ENCODE measurements at places on chromosomes 7 and 10. TPM values are rescaled to one million over a fixed set of nuclear protein-coding genes. Genes with fewer than 3 reads are reported as not detected.

DNA sequence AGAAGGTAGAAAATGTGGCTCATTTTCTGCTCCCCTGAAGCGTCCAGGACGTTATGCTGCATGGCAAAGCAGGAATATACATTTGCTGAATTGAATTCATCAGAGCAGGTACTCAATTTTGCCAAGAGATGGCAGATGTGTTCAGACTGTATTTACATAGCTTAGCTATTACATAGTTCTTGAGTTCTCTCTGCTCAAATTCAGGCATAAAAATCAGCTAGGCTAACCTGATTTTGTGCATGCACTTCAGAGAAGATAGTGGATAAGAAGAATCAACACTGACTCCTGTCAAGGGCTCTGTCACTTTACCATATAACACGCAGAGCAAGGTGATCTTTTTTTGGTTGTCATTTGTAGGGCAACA, 209.2 kb upstream of the FAM3C start:
- no peaks in the 10 kb centered on the region for H3K4me1 ChIP-seq
- H3K27me3 ChIP-seq: peaks cover 2% of the 10 kb centered on the region
- H3K36me3 ChIP-seq: no peaks in the 10 kb centered on the region
- no peak overlapping the region for H3K27ac ChIP-seq
- DNase-seq: no peak

OPALIN gene
- not detected for total RNA-seq

EPO gene
- total RNA-seq: not detected

DNA sequence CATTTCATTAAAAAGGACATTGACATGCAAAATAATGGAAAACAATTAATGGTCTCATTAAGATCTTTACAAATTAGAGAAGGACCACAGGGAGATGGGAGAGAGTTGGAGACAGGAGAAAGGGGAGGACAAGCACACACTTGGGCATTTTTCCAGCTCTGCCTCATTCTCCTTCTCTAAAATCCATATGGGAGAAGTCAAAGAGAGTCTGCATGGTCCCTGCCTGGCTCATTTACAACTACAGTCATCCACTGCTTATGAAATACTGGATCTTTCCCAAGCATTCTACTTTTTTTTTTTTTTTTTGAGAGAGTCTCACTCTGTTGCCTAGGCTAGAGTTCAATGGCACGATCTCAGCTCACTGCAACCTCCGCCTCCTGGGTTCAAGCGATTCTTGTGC, 518.9 kb upstream of the CELF2 start:
- H3K4me3 ChIP-seq: no peak overlapping the region
- no peaks in the 10 kb centered on the region for H3K4me1 ChIP-seq
- no peaks in the 10 kb centered on the region for H3K27me3 ChIP-seq
- no peak for DNase-seq
- no peaks in the 10 kb centered on the region for H3K36me3 ChIP-seq

GRCh38 chr10:102421507-102421756, 796 bp downstream of the FBXL15 start:
- peak overlapping the region; percentile 91 for H3K27ac ChIP-seq
- peaks cover 19% of the 10 kb centered on the region for H3K27me3 ChIP-seq
- peak overlapping the region; percentile 93 for H3K4me3 ChIP-seq
- H3K36me3 ChIP-seq: peaks cover 4% of the 10 kb centered on the region
- H3K4me1 ChIP-seq: peaks cover 28% of the 10 kb centered on the region

DNA sequence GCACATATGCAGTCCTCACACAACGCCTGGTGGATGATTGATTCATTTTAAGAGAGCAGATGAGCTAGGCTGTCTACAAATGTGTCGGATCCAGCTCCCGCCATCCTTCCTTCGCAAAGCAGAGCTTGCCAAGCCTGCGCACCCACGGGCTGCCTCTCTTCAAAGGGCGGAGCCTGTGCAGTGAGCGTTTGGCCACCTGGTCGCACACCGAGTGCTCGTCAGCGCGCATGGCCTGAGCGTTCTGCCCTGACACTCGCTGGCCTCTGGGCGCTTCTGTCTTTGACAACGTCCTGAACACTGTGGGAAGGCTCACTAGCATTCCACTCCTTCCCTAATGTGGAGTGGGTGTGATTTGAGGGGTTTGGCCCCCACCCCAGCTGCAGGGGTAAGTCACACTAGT, 47.1 kb upstream of the TMEM72 start:
- peaks cover 15% of the 10 kb centered on the region for H3K4me1 ChIP-seq
- no peak overlapping the region for H3K27ac ChIP-seq
- H3K27me3 ChIP-seq: peaks cover 43% of the 10 kb centered on the region
- peak overlapping the region; percentile 91 for H3K4me3 ChIP-seq

GRCh38 chr7:98881561-98882315, 3.4 kb downstream of the TRRAP start:
- H3K4me3 ChIP-seq: no peak overlapping the region
- peaks cover 15% of the 10 kb centered on the region for H3K4me1 ChIP-seq
- peaks cover 13% of the 10 kb centered on the region for H3K36me3 ChIP-seq
- no peaks in the 10 kb centered on the region for H3K27me3 ChIP-seq

- peaks cover 21% of the 10 kb centered on the region for H3K4me1 ChIP-seq
- no peaks in the 10 kb centered on the region for H3K36me3 ChIP-seq
- H3K27me3 ChIP-seq: peaks cover 95% of the 10 kb centered on the region
- no peak overlapping the region for H3K27ac ChIP-seq
Measured at GRCh38 chr7:27205325-27206280, 5.7 kb upstream of the HOXA13 start.

DNA sequence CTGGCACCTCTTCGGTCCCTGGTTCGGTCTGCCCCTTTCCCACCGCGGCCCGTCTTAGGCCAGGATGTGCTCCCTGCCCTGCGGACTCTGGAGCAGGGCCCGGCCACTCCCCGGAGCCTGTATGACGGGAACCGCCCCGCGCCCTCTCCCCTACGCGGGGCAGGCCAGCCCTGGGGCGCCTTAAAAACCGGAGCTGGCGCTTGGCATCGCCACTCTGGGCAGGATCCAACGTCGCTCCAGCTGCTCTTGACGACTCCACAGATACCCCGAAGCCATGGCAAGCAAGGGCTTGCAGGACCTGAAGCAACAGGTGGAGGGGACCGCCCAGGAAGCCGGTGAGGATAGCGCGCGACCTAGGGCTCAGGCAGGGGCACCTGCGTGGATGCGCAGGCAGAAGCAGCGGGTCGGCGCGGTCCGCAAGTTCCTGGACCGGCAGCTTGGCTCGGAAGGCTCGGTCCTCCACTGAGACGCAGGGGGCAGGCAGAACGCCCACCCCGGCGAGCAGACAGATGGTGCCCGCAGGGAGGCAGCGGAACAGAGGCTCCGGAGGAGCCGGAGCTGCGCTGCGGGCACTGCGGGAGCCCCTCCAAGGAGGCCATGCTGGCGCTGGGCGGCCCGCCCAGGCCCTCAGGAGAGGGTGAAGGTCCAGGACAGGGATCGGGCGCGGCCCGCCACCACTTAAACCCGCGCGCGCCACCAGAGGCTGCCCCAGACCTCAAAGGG, at the start of gene ADIRF:
TSS of gene ADIRF (plus strand) at position 212 of the 723 bp plus-strand sequence. CDS start at position 275, 63 bp downstream.
- H3K36me3 ChIP-seq: no peaks in the 10 kb centered on the region
- no peak within 1 kb of the TSS for H3K27ac ChIP-seq
- no peak for DNase-seq
- peaks cover 19% of the 10 kb centered on the region for H3K27me3 ChIP-seq
- H3K4me1 ChIP-seq: peaks cover 28% of the 10 kb centered on the region
- H3K4me3 ChIP-seq: peak within 1 kb of the TSS; percentile 45

NME8 gene
- total RNA-seq: not detected

DNA sequence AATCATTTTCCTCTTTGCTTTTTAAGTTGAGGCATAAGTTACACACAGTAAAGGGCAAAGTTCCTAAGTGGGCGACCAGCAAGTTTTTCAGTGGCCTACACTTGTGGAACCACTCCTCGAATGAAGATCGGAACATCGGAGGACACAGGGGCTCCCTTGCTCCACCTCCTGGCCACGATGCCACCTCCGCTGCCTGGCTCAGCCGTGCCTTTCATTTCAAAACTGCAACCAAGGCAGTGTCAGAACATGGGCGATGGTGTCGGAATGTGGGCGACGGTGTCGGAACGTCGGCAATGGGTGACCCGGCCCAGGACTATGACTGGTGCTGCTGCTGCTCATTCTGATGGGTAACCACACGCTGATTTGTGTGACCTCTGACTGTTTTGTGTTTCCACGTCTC, 9.6 kb upstream of the VIPR2 start:
- H3K4me1 ChIP-seq: no peaks in the 10 kb centered on the region
- DNase-seq: no peak
- no peaks in the 10 kb centered on the region for H3K36me3 ChIP-seq
- no peaks in the 10 kb centered on the region for H3K27me3 ChIP-seq
- no peak overlapping the region for H3K4me3 ChIP-seq

- no peak overlapping the region for H3K4me3 ChIP-seq
- H3K4me1 ChIP-seq: peaks cover 37% of the 10 kb centered on the region
- H3K27ac ChIP-seq: no peak overlapping the region
Measured at GRCh38 chr7:149853157-149853556, 15.0 kb downstream of the ZNF862 start.

DNA sequence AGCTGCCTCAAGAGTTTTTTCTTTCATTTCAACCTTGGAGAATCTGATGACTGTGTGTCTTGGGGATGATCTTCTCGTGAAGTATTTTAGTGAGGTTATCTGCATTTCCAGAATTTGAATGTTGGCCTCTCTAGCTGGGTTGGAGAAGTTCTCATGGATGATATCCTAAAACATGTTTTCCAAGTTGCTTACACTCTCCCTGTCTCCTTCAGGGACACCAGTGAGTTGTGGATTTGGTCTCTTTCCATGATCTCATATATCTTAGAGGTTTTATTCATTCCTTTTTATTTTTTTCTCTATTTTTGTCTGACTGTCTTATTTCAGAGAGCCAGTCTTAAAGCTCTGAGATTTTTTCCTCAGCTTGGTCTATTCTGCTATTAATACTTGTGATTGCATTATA, 282.3 kb upstream of the CSTF2T start:
- no peaks in the 10 kb centered on the region for H3K4me1 ChIP-seq
- DNase-seq: no peak
- no peak overlapping the region for H3K4me3 ChIP-seq
- H3K36me3 ChIP-seq: no peaks in the 10 kb centered on the region
- no peak overlapping the region for H3K27ac ChIP-seq

FBXL13 gene
- 0.65 TPM for total RNA-seq

DNA sequence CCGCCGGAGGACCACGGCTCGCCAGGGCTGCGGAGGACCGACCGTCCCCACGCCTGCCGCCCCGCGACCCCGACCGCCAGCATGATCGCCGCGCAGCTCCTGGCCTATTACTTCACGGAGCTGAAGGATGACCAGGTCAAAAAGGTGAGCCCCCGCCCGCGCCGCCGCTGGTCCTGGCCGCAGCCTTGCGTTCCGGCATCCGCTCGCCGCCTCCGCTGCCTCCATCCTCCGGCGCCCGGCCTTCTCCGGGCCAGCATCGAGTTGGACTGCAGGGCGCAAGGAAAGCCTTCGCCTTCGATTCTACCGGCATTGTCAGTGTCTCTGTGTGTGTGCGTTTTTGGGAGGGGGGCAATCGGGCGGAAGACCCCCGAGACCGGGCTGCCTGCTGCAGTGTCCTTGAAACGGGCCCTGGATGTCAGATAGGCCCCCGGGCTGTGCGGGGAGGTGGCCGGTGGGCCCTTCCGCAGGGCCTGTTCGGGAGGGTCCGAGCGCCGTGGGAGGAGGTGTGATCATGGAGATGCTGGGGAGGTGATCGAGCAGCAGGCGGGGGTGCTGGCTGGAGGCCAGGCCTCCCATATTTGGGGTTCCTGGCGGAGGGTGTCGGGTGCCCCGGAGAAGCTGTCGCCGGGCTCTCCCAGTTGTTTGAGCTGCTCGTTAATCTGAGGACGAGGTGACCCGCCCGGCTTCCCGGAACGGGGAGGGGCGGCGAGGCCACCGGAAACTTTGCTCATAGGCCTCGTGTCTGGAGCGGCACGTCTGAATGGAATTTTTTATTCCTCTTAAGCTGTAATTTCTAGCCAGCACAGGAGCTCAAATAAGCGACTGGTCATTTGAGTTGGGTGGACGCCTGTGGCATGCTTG, 40.8 kb downstream of the HK1 start:
- H3K4me3 ChIP-seq: peak overlapping the region; percentile 91
- H3K27me3 ChIP-seq: no peaks in the 10 kb centered on the region
- H3K4me1 ChIP-seq: peaks cover 40% of the 10 kb centered on the region
- peak; percentile 74 for DNase-seq
- H3K36me3 ChIP-seq: peaks cover 3% of the 10 kb centered on the region

DNA sequence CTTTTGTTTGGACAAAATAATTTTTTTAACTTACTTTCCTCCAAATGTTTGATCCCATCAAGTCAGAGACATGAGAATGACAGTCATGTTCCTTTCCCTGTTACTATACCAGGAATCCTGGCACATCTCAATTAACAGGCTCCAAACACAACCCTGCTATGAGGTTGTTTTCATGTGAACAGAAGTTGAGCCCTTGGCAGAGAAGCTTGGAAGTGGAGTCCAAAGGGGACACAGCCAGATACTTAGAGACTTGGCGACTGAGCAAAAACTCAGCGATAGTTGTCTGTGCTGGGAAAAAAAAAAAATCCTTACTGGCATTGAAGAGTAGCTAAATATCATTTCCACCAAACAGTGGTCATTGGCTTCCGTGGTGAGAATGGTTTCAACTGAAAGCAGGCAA, 12.8 kb downstream of the TUBAL3 start:
- H3K4me3 ChIP-seq: no peak overlapping the region
- H3K4me1 ChIP-seq: no peaks in the 10 kb centered on the region
- H3K27ac ChIP-seq: no peak overlapping the region

All from activated naive CD8-positive, alpha-beta T cell treated with anti-CD3 and anti-CD28 coated beads, Interleukin-2, amount 10 ng/mL, durations not matched to agents 7 days and 5 days (primary cell).